ENCODE measurements at places on chromosomes 6 and 20.

DNA sequence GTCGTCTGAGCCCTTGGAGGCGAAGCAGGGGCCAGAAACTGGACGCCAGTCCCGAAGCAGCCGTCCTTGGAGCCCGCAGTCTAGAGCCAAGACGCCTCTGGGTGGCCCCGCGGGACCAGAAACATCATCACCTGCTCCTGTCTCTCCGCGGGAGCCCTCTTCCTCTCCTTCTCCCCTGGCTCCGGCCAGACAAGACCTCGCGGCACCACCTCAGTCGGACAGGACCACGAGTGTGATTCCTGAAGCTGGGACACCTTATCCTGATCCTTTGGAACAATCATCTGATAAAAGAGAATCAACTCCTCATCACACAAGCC is 416 bp downstream of the RSPH4A start:
- peak; percentile 28 for DNase-seq

DNA sequence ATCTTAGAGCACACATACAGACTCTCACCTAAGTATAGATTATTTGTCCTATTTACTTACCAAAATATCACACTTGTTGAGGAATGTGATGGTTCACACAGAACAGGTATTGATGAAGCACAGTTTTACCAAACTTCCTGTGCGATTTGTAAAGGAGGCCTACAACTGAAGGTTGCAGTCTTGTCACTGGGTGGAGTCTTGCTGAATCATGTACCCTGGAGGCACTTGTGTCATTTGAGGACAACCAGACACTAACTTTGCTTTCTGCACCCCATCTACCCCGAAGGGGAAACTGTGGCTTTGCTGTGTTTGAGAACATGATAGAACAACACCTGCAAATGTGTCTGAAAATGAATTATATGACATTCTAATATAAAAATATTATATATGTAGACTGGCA is 32.4 kb upstream of the HINT3 start:
- no peak for DNase-seq

DNA sequence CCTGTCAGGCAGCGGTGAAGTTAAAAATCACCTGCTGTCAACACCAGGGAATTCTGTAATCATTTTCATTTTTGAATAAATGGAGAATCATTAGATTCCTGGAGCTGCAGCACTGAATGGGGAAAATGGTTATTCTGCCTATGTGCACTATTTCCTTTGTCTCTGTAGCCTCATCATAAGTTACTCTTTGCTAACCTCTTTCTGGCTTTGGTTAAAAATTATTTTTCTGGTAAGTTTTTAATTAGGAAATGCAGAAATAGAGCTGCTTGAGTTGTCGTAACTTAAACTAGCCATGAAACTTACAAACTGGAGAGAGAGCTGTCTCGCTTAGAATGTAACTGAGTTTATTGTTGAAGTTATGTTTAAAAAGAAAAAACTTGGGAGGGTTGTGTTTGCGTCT is 28.8 kb downstream of the ZFAND3 start:
- no peak for DNase-seq

DNA sequence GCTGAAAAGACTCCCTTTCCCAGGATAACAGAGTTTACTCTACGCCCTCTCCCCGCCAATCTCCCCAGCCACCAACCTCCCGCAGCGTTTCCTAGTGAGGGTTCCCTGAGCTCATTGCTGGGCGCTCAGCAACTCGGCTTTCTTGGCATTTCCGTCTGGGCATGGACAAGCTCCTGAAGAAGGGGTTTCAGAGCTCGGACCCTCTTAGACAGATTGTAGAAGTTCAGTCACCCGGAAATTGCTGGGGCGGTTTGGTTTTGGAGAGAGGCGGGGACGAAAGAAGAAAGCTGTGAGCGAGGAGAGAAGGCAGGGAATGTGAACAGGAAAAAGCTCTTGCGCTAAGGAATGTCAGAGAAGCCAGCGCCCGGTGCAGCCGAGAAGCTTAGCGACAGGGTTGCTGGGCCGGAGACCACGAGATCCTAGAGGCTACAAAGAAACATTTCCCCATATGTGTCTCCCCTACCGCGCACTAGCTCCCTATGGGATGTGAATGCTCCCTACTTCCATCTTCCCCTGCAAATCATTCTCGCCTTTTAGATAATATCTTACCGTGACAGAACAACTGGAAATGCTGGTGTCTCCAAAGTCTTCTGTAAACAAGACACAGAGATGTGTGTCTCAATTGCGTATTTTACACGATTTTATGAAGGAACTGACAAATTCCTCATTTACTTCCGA is 15.8 kb downstream of the POM121L2 start:
- peak; percentile 73 for DNase-seq

- DNase-seq, result no peak
Measured at GRCh38 chr6:26267083-26267589, 97.9 kb upstream of the BTN3A2 start.

GRCh38 chr6:41347378-41348050 is 12.1 kb downstream of the NCR2 start:
- no peak for DNase-seq

DNA sequence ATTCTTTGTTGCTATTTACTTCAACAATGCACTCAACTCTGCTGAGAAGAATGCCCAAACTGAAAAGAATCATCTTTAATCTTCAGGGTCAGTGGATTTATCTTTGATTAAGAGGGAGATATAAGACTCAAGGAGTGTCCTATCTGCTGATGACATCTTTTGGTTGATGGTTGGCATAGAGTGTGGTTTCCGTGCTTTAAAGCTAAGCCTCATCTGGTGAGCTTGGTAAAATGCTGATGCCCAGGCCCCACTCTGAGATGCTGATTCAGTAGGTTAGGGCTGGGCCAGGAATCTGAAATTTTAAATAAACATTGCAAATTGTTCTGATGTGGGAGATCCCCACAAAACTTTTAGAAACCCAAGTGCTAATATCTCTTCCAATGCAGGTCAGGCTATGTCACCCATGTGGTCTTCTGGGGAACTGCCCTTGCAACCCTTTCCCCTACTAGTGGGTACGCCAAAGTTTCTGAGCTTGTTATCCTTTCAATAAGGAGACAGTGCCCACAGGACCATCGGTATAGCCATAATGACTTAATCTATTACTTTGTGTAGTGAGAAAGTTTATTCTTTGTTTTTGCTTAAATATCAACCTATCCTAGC is 68.5 kb upstream of the ARMH2 start:
- no peak for DNase-seq
